Mammary epithelial cell (primary cell): ENCODE measurements at places on chromosomes 2 and 18. TPM values are rescaled to one million over a fixed set of nuclear protein-coding genes. Genes with fewer than 3 reads are reported as not detected.

The CNNM4 gene
- total RNA-seq: 8.1 and 10.2 TPM in 2 replicates

The MPP4 gene
- total RNA-seq: 0.16 and 0.59 TPM in 2 replicates

The SKOR2 gene
- not detected for total RNA-seq

The VWA3B gene
- 0.66 and 0.72 TPM in 2 replicates for total RNA-seq

The PRKCE gene
- 7.2 and 15.4 TPM in 2 replicates for total RNA-seq

The PAIP2B gene
- total RNA-seq: 2.0 TPM

The IHH gene
- total RNA-seq: not detected in 2 replicates

The CCDC85A gene
- total RNA-seq: not detected in 2 replicates

The FHOD3 gene
- 21.0 and 28.1 TPM in 2 replicates for total RNA-seq

The IL1B gene
- 5.0 TPM for total RNA-seq

The SP110 gene
- total RNA-seq: 11.2 TPM

The RHOB gene
- 53.5 TPM for total RNA-seq

The NRP2 gene
- 32.3 TPM for total RNA-seq

The GCFC2 gene
- 12.5 and 24.6 TPM in 2 replicates for total RNA-seq

The CFAP65 gene
- total RNA-seq: not detected in 2 replicates

The LRRC30 gene
- total RNA-seq: not detected in 2 replicates

The VRK2 gene
- total RNA-seq: 25.3 and 25.5 TPM in 2 replicates

The ALK gene
- not detected for total RNA-seq

The TM4SF20 gene
- not detected in 2 replicates for total RNA-seq
